ENCODE measurements at places on chromosomes 5 and 9.
A peak's percentile ranks its signal among the peaks of the same experiment; 100 is the strongest.

DNA sequence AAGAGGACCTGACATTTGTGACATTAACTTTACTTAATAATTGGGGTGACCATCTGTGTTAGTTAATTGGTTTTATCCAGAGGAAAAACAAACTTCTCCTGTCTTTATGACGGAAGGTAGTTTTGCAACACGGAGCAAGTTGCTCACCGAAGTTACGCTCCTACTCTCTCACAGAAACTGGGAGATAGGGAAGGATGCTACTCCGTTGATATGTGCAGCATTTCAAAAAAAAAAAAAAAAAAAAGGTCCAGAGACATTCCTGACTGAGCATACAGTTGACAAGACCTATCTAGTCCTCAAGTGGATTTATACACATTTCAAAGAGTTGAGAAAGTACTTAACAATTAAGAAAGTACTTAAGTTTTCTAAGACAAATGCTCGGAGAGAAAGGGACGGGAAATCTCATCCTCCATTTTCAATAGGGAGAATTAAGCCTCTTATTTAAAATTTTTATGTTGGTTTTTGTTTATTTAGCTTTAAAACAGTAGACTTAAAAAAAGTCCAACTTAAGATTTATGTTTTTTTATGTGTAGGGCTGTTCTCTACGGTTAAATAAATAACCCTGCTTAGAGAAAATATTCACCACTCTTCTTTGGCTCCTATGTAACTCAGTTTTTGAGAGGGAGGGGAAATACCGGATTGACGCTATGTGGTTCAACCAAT, 455 bp upstream of the FER start:
- DNase-seq, result no peak

DNA sequence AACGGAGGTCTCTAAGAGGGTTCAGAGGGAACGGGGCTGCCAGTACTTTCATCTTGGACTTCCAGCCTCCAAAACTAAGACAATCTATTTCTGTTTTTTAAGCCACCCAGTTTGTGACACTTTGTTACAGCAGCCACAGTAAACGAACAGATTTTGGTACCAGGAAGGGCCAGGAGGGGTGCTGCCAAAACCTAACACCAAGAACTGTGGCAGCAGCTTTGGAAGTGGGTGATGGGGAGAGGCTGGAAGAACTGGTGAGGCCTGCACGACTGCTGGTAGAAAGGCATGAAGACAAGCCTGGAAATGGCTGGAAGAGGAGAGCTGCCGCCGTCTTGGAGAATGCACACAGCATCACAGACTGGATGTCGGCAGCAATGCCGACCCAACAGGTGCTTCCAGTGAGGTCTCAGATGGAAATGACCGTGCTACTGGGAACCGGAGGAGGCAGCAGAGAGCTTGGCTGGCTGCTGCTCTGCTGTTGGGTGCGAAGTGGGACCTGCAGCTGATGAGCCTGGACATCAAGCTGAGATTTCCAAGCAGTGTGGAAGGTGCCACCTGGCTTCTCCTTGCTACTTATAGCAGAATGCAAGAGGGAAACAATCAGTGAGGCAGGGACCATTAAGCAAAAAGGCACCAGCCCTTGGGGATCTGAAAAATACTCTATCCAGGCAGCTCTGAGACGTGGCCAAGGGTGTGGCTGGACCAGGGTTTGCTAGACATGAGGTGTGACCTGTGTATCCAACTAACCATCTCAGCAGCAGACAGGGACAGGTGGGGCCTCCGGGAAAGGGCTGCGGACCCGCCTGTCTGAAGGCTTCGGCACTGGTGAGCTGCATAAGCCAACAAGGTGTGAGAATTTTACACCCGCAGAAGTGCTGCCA, 4.7 kb upstream of the TMEM210 start:
- peak; percentile 79 for DNase-seq

- DNase-seq, result no peak
Measured at GRCh38 chr9:99721898-99722297, 99.8 kb upstream of the NR4A3 start.

- no peak for DNase-seq
Measured at GRCh38 chr5:55853818-55854217, 2.7 kb downstream of the IL31RA start.

DNA sequence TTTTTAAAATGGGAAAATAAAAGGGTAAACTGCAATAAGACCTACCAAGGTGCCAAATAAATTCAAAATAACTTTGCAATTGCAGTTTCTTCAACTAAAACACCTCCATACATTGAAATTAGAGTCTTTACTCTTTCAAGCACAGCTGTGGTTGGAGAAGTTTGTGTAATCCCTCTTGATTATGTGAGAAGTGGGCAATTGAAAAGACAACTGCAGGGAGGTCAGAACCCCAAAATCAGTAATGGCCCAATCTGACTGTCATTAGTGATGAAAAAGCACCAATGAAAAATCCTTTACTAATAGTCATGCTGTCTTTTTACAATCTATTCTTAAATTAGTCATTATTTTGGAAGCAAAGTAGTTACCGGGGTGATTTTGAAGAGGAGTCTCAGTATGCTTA, 116.7 kb upstream of the RGMB start:
- DNase-seq, result no peak
